ENCODE measurements at places on chromosomes 12 and 14.
A peak's percentile ranks its signal among the peaks of the same experiment; 100 is the strongest.

GRCh38 chr12:88715673-88716072, 135.4 kb upstream of the KITLG start:
- no peak for DNase-seq

GRCh38 chr14:94058674-94059138, 22.3 kb downstream of the DDX24 start:
- no peak for DNase-seq

DNA sequence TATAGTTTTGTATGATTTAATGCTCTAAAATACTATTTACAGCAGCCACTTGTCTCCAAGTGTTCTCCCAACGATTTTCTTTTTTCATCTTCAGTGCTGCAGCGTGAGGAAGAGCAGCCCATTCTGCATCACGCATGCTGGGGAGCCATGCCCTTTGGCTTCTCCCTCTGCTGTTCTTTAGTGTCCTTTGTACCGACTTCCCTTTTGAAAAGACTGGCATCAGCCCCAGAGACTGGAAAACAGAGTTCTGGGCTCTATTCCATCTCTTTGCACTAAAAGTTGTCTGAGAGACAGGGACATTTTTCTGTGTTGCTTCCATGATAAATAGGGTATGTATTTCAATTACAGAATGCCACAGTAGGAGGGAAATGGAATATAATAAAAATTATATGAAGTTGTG, 105.1 kb downstream of the RERG start:
- DNase-seq: peak; percentile 97

GRCh38 chr12:89923091-89923490, 214.5 kb upstream of the ATP2B1 start:
- no peak for DNase-seq

- no peak for DNase-seq
Observed at GRCh38 chr12:12072064-12072760, 1.5 kb downstream of the BCL2L14 start.

GRCh38 chr12:9702255-9702654, 30.6 kb downstream of the CLECL1 start:
- no peak for DNase-seq
